Fibroblast of skin of right quadriceps (primary cell): ENCODE measurements at places on chromosomes 6 and 20.
A peak's percentile ranks its signal among the peaks of the same experiment; 100 is the strongest.

- DNase-seq: no peak
Observed at GRCh38 chr6:37319156-37319555, 34.6 kb upstream of the RNF8 start.

DNA sequence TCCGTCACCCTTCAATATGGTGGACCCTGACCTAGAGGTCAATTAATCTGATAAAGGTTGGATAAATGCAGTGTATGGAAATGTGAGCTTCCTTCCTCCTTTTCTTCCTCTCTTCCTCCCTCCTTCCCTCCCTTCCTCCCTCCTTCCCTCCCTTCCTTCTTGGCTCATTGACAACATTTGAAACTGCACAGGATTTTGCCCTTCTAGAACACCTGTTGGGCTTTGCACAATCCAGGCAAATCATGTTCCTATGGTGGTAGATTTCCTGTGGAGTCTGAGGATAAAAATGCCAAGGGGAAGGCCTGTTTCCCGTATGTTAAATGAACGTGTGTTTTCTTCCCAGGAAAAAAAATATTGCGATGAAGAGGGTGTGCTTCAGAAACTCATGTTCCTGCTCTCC, 642.8 kb downstream of the EPM2A start:
- no peak for DNase-seq

DNA sequence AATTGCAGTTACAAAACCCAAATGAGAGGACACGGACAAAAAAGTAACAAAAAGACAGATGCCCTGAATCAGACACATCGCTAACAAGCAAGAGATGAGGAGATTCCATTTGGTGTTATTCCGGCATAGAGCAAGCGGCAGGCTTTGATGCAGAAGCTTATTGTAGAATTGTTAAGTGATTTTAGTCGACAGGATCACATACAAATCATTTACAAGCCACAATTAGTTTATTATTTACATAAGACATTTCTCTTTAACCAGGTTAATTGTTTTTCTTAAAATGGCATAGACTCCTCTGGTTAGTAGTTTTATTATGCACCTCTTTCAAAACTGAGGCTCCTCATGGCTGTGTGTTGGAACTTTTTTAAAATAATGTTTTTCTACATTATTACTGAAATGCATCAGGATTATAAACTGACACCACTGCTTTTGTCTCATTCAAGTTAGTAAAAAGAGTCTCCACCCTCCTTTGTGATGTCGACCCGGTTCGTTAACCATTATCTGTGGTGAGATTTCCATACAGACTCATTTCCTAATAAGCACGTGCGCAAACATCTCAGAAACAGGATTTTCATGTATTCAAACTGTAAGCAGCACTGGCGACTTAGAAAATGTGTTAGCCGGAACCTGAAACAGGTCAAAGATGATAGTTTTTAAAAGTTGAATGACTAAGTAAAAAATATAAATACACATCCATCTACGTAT, 119.8 kb downstream of the COL12A1 start:
- no peak for DNase-seq

- no peak for DNase-seq
Observed at GRCh38 chr6:37785663-37786270, 33.8 kb upstream of the ZFAND3 start.

- DNase-seq: no peak
Observed at GRCh38 chr6:28125401-28125800, 992 bp downstream of the ZSCAN16 start.

- peak; percentile 6 for DNase-seq
Observed at GRCh38 chr6:42745083-42745639, 742 bp downstream of the TBCC start.

GRCh38 chr6:41557335-41557734, 11.2 kb downstream of the FOXP4 start:
- DNase-seq: no peak

DNA sequence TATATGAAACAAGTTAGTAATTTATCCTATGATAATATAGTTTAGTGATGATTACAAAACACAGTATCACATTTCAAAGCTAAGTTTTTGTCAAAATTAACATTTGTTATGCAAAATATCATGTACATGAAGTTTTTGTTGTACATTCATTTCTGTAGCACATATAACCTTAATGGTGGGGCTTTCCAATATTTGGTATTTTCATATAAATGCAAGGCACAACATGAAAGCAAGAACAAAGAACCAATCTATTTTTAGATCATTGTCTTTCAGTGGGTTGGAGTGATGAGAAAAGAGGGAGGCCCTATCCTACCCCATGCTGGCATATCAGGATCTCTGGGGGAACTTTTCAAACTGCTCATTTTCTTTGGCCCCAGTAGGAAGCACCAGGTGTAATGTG, 53.4 kb downstream of the FAM83B start:
- no peak for DNase-seq
